ENCODE measurements at places on chromosomes 13 and 19.

DNA sequence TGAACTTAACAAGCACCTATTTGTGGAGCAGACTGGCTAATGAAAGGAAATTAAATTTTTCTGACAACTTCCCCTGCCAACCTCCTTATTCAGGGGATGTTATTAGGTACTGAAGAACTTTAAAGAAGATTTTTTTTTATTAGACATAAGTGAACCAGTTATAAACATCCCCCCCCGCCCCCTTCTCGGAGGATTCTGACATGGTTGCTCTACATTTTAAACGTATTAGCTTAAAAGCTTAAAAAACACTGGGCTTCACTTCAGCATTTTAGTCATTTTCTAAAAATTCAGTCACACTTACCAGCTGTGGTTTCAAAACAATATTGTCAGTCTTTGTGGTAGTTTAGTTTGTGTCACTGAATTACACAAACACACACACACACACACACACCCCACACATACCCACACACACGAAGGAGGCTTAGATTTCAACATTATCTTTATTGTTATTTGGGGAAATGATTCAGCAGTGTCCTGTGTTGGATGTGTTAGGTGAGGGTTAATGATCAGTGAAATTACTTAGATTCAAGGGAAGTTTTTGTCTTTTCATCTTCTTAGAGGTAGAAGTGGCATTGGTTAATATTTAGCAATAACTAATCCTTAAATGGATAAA lies 145.7 kb downstream of the PCCA start:
- DNase-seq: no peak

- no peak for DNase-seq
Measured at GRCh38 chr19:48373567-48373966, 9.4 kb downstream of the SYNGR4 start.

DNA sequence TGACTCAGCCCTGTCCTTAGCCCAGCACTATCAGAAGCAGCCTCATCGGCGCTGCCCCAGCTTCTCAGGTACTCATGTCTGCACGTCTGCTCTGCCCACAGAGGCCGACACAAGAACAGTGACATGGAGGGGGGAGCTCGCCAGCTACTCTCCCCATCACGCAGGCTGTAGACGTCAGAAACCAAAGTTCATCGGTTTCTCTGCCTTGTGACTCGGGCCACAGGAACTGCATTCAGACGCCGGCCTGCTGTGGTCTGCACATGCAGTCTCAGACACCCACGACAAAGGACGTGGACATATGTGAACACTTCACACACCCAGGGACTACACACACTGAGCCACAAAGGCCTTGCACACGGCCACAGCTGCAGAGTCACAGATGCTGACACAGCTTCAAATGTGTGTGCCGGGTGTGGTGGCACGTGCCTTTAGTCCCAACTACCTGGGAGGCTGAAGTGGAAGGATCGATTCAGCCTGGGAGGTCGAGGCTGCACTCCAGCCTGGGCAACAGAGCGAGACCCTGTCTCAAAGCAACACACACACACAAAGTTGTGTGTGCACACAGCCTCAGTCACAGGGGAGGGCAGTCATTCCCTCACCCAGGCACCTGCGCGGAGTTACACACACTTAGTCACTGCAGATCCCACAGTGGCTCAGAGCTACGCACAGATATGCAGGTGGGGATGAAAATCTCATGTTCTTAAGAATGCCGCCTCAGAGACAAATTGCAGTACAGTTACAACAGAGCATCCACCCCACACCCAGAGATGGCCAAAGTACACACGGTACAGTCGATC lies 4.9 kb upstream of the ZFP36 start:
- no peak for DNase-seq

GRCh38 chr19:1045247-1045603 lies 5.3 kb downstream of the ABCA7 start:
- DNase-seq: no peak

DNA sequence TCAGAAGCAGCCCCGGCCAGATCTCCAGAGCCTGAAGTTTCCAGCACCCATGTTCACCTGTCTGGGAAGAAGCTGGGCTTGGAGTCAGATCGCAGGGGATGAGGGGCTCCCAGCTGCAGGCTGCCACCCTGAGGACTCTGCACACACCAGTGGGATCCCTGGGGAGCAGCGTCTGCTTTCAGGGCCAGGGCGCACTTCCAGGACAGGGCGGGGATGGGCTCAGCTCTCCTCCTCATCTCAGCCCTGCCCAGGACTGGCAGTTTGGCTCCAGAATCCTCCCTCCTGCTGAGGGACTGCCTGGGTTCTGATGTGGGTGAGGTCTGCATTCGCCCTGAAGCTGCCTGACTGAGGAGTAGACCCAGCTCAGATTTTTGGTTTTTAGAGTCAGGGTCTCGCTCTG lies 3.5 kb downstream of the SLC7A9 start:
- no peak for DNase-seq

DNA sequence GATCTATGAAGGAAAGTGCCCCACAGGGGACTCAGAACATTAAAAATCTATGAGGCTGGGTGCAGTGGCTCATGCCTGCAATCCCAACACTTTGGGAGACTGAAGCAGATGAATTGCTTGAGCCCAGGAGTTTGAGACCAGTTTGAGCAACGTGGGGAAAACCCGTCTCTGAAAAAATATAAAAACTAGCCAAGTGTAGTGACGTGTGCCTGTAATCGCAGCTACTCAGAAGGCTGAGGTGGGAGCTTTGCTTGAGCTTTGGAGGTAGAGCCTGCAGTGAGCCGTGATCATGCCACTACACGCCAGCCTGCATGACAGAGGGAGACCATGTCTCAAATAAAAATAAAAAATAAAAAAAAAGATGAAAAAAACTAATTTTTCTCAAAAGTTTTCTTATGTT lies 1070.6 kb downstream of the PCDH9 start:
- DNase-seq: no peak

All from omental fat pad (tissue), 4 donors.